H54 (cell line): ENCODE measurements at places on chromosomes 5 and 9.
A peak's percentile ranks its signal among the peaks of the same experiment; 100 is the strongest.

- no peak for DNase-seq
Observed at GRCh38 chr9:38086496-38086895, 17.5 kb upstream of the SHB start.

- no peak for DNase-seq
Observed at GRCh38 chr9:137433349-137433915, 7.7 kb downstream of the ENTPD8 start.

GRCh38 chr9:131656356-131657036 is 83.4 kb downstream of the RAPGEF1 start:
- no peak for DNase-seq

GRCh38 chr5:157267761-157268480 is 2.0 kb downstream of the CYFIP2 start:
- DNase-seq: no peak

GRCh38 chr5:148853868-148854267 is 27.5 kb downstream of the ADRB2 start:
- no peak for DNase-seq

DNA sequence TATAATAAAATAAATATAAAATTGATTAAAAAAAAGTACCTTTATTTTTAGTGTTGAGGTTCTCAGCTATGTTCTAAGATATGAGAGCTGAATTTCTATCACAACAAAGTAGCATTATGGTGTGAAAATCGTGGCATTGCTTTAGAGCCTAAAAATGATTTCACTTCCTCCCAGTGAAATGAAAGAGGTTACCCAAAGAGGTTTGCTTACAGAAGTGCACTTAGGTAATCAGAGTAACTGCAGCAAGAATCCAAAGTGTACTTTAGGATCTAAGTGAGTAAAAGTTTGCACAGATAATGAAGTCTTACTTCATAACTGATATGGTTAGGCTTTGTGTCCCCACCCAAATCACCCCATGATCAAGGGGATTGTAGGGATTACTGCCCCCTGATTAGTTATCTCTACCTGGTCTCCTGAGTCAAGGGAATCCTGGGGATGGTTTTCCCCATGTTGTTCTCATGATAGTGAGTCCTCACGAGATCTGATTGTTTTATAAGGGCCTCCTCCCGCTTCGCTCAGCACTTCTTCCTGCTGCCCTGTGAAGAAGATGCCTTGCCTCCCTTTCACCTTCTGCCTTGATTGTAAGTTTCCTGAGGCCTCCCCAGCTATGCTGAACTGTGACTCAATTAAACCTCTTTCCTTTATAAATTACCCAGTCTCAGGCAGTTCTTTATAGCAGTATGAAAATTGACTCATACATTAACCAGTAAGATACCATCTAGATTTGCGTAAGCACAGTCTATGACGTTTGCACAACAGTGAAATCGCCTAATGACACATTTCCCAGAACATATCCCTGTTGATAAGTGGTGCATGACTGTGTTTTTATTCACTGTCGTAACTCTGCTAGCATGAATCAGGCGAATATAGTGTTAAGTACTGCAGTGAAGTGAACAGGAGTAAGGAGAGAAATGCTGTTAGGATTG is 40.3 kb upstream of the LRRC70 start:
- DNase-seq: no peak

DNA sequence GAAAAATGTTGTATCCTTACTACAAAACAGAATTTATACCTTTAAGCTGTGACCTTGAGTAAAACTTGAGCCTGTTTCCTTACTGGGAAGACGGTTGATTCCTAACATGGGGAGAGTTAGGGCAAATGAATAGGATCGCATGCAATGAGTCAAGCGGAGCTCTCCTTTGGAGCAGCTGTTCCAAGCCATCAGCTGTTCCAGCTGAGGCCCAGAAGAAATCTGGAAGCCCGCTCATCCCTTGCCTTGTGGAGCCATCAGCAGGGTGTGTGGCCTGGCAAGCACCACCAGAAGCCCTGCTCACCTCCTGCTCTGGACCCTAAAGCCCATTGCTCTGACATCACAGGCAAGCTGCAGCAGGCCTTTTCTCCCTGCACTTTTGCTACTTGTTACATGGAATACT is 8.0 kb downstream of the KIAA1191 start:
- DNase-seq: no peak

- DNase-seq: peak; percentile 93
Observed at GRCh38 chr5:134555890-134556311, 30.4 kb downstream of the JADE2 start.

DNA sequence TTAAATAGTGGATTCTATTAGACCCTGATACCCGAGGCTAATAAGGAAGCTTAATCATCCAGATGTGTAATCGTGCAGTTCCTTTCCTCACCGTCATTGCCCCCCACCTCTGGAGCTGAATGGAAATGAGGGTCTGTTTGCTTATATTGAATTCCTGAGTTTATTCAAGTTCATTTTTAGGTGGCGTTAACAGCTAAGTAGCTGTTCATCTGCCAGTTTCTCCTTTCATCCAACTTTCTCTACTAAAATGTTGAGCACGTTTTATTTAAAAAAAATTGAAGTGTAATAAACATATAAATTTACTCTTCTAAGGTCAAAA is 291.0 kb downstream of the DOCK8 start:
- no peak for DNase-seq

- DNase-seq: peak; percentile 86
Observed at GRCh38 chr9:98774746-98775145, 21.6 kb downstream of the ANKS6 start.

- DNase-seq: no peak
Observed at GRCh38 chr9:134947265-134947955, 29.7 kb upstream of the FCN1 start.

- no peak for DNase-seq
Observed at GRCh38 chr5:120988491-120988890, 524.4 kb downstream of the PRR16 start.

DNA sequence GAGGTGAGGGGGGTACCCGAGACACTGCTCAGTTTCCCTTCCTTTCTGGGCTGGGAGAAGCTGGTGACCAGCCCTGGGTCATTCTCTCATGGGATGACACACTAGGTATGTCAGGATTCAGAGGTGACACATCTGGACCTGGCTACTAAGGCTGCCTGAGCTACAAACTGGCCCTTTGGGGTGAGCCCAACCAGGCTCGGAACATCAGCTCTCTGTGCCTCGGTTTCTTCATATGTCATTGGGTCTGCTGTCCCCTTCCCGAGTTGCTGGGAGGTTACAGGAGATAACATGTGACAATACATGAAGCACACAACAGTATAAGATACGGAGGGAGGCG is 11.8 kb downstream of the CARD19 start:
- DNase-seq: no peak

DNA sequence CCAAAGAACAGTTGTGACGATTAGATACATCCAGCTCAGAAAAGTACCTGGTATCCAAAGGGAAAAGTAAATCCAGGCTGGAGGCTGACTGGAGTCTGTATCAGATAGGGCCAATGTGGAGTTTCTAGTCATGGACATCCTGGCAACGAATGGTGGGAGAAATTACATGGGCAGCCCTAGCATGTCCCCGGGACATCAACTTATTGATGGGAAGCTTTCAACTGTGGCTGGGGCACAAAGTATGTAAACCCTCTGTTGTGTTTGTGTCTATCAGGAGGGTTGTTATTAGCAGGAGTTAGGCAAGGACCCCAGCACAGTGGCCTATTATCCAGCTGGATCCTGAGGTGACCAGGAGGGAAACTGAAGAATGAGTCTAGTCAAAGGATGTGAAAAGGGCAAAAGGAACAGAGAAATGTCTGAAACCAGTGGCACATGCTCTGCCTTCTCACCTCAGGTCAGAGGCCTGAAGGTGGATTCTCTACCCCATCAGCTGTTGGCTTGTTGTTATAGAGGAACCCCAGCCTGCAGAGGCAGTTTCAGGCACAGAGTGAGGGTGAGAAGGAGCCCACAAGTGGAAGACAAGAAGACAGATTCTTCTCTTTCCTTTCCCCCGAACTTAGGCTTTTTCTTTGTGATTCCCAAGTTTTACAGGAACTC is 19.9 kb downstream of the IFNW1 start:
- DNase-seq: no peak

GRCh38 chr5:174057206-174057605 is 11.7 kb downstream of the NSG2 start:
- no peak for DNase-seq

DNA sequence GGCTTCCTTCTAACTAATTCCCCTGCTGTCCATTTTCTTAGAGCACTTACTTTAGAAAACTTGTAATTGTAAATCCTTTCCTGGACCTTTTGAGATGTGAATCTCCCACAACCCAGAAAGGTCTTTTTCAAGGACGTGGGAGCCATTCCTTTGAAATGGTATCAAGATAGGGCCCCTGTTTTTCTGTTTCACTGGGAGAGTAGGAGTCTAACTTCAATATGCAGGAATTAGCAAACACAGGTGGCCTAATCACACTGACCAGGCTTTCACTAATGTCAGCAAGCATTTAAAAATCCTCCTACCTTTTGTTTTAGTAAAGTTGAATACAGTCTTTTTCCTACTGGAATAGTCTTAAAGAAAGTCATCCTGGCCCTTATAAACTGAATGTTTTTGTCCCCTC is 558.3 kb downstream of the PTPRD start:
- no peak for DNase-seq

DNA sequence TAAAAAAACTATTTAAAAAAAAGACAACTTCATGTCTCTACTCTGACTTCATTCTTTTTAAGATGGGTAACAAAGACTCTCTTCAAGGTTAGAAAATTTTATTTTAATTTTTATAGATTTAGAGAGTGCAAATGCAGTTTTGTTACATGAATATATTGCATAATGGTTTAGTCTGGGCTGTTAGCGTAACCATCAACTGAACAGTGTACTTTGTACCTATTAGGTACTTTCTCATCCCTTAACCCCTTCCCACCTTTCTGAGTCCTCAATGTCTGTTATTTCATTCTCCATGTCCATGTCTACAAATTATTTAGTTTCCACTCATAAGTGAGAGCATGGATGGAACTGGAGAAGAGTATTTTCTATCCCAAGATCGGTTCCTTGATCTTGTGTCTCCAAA is 16.8 kb downstream of the TLR4 start:
- no peak for DNase-seq

- DNase-seq: no peak
Observed at GRCh38 chr9:136323371-136323789, 4.0 kb upstream of the GPSM1 start.

DNA sequence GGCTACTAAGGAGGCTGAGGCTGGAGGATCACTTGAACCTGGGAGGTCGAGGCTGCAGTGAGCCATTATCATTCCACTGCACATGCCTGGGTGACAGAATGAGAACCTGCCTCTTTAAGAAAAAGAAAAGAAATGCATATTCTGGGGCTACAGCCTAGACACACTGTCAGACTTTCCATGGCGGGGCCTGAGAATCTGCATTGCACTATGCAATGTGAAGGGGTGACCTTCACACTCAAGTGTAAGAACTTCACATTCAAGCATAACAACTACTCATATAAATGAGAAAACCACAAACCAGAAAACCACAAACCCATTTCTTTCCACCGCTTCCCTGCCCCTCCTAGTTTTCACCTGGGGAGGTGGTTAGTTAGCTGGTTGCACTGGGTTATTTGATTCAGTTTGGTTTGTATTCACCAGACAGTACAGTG is 18.0 kb upstream of the FBP2 start:
- no peak for DNase-seq

DNA sequence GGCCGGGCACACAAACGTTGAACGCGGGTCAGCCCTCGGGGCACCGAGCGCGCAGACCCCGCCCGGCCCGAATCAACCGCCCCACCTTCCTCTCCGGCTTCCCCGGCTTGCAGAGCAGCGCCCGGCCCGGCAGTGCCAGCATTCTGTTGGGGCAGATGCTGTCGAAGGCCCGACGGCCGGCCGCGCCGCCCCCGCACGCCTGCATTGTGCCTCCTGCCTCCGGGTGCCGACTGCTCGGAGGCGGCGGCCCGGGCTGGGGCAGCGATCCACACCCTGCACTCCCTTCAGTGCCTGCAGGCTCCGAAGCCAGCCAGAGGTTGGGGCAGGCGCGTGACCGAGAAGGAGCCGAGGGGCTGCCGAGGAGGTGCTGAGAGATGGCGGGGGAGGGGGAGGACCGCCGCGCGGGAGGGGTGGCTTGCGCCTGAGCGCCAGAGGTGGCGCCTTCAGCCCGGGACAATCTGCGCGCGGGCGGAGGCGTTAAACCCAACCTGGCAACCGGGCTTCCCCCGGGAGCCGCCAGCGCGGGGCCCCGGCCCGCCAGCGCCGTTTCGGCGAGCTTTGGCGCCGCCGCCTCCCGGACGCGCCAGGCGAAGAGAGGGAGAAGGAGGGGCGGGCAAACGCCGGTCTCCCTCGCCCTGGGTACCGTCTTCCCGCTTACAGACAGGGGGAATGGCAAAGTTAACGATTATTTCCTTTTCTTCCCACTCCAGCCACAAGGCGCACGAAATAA is at the start of gene MCIDAS:
TSS of gene MCIDAS (minus strand) at position 382 of the 730 bp plus-strand sequence. CDS start at position 205, 177 bp downstream.
- DNase-seq: peak; percentile 81

GRCh38 chr9:130200038-130200849 is 28.0 kb downstream of the NCS1 start:
- DNase-seq: no peak

DNA sequence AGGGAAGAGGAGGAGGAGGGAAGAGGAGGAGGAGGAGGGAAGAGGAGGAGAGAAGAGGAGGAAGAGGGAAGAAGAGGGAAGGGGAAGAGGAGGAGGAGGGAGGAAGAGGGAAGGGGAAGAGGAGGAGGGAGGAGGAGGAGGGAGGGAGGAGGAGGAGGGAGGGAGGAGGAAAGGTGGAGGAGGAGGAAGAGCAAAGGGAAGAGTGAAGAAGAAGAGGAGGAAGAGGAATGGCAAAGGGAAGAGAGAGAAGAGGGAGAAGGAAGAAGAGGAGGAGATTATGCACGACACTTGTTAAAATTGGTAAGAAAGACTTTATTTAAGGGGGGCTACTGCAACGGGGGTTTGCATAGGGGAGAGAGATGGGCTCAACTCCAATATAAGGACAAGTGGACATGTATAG is 221.2 kb downstream of the SLIT3 start:
- no peak for DNase-seq

DNA sequence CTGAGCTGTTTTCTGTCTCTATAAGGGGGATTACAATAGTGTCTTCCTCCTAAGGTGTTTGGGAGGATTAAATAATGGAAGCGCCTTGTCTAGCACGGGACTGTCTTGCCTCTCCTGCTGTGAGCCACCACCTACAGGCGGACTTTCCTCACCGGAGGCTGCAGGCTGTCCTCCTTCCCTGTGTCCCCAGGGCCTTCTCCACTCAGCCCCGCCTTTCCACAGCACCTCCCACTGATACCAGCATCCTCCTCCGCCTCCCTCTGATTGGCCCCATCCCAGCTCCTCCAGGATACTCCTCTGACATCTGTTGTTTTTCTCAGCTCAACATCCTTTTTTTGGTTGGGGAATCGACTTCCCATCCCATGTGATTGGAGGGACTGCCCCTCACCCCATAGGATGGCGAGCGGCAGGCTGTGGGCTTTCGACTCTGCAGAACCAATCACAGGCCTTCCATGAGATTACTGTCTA is 851 bp upstream of the ZDHHC12 start:
- DNase-seq: peak; percentile 96

GRCh38 chr5:28216939-28217360 is 1178.6 kb upstream of the CDH9 start:
- DNase-seq: no peak
